Kidney epithelial cell (primary cell): ENCODE measurements at places on chromosomes 3 and 15. TPM values are rescaled to one million over a fixed set of nuclear protein-coding genes. Genes with fewer than 3 reads are reported as not detected.

The FOXB1 gene
- total RNA-seq: 0.55 and 0.71 TPM in 2 replicates

The SENP7 gene
- 11.9 and 15.6 TPM in 2 replicates for total RNA-seq

The UBA5 gene
- total RNA-seq: 20.6 and 37.3 TPM in 2 replicates

The THAP10 gene
- total RNA-seq: 4.2 and 4.8 TPM in 2 replicates

The REC114 gene
- total RNA-seq: not detected in 2 replicates

The SCN5A gene
- total RNA-seq: 3.8 and 6.4 TPM in 2 replicates

The CTXN2 gene
- 0.14 TPM in 1 of 2 replicates, not detected in the other for total RNA-seq

The ERICH6 gene
- 0.07 TPM in 1 of 2 replicates, not detected in the other for total RNA-seq

The AGTR1 gene
- total RNA-seq: not detected in 2 replicates

The PAK2 gene
- total RNA-seq: 50.6 and 51.4 TPM in 2 replicates

The ROPN1 gene
- total RNA-seq: not detected in 2 replicates

The GCHFR gene
- total RNA-seq: 13.2 and 24.9 TPM in 2 replicates

The PLA2G4F gene
- total RNA-seq: 0.84 and 5.2 TPM in 2 replicates
